ENCODE measurements at places on chromosomes 7 and 10.

- no peak for DNase-seq
Measured at GRCh38 chr10:120641695-120642094, 184.7 kb downstream of the PLPP4 start.

DNA sequence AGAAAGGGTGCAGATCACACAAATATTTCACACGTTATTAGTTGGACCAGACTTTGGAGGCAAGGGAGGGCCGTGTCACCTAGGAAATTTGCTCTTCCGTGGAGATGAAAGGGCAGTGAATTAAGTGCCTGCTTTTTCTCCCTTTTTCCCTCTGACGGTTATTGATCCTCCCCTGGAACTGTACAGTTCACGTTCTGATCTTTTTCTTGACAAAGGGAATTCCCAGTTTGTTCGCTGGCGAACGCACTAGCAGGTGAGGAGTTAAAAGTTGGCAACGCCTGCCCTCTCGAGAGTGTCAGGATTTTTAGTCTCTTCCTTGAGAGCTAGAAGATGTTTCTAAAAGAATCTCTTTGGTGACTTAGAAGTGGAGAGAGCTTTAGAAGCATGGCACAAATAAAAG, 111.5 kb downstream of the TCF7L2 start:
- DNase-seq, result no peak

DNA sequence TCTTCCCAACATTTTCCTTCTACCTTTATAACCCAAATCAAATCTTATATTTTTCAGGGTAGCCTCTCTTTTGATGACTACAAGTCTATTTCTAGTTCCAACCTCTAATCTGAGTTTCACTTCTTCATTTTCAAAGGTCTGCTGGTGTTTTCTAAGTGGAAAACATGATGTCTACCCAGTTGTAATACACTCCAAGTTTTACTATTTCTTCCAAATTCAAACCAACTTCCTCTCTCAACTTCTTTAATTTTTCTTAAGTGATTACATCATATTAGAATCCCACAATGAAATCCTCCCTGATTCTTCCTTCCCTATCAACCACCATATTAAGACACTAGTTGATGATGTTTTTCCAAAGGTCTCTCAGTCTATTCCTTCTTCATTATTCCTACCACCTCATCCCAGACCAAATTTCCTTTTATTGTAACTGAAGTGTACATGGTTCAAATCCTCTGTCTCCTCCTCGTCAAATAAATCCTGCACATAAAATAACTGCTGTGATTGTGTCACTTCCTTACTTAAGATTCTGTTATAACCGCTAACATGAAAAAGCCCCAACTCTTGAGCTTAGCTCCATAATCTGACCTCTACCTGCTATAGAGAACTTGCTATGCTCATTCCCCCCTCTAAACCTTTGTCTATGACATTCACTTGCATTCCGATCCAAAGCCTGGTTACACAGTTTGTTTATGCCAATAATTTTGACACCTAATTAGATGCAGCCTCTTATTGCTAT, 12.7 kb downstream of the TAS2R38 start:
- no peak for DNase-seq

DNA sequence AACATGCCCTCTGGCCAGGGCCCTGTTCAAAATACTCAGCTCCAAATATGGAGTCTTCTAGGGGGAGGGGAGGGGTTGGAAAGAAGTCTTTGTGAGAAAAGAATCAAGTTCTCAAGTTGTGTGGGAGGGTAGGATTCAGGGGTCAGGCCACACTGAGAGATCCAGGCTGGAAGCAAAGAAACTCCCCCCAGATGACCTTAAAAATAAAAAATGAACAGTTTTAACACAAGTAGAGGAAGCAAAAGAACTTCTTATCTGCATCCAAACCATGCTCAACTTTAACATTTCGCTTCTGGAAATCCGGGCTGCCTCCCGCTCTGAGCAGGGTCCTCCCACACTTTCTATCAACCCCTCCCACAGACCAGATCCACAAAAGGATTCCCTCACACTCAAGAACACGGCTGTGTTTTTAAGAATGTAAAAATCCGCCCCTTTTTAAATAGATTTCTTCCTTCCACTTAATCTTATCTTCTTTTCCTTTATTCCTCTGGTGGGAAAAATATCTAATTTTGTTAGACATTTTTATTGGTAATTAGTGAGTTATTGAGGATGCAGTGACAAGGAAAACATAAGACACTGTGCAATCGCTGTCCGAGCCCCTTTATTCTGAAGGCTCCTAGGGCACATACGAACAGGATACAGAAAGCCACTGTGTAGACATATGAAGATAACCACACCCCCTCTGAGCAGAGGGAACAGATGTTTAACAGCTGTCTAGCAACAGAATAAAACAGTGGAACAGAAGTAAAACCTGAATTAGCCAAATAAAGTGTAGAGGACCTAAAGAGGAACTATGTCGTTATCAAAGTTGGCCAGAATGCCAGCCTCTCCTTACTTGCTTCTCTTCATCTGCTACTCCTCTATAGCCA, 43.8 kb downstream of the CYTH3 start:
- DNase-seq, result no peak

DNA sequence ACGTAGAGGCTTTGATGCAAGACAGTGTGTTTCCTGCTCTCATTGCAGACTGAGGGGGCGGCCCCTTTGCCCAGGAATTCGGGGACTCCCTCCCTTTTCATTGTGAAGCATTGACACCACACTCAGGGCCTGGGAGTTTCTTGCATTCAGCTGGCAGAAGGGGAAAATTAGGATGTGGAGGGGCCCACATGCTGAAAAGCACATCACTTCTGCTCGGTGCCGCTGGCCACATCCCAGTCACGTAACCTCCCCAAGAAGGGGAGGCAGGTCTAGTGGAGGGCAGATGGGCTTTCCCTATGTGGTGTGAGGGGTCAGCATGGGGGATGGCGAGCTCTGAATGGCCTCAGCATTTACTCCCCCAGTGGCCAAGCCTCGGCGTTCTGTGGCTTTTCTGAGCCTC, 47.9 kb downstream of the ADCY1 start:
- DNase-seq, result no peak

DNA sequence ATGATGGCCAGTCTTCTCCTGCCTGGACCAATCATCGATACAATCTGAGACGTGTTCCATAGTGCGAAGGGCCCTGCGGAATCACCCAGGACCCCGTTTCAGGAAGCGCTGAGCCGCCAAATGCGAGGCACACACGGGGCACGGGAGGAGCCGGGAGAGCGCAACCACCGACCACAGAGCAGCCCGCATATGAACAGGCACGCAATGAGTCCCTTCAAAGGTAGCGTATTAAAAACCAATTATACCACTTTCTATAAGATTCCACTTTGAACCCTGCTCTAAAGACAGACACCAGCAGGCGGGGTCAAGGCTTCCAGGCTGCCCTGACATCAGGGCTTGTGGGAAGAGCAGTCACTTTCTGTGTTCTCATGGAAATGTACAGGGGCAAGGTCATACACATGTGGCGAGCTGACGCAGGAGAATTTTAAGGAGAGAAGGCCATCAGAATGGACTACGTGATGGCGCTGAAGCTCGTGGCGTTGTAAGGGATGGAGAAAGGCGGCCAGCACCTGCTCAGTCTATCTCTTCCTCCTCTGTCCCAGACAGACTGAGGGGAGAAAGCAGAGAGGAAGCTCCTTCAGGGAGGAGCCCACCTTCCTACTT, 46.2 kb downstream of the AMZ1 start:
- no peak for DNase-seq

DNA sequence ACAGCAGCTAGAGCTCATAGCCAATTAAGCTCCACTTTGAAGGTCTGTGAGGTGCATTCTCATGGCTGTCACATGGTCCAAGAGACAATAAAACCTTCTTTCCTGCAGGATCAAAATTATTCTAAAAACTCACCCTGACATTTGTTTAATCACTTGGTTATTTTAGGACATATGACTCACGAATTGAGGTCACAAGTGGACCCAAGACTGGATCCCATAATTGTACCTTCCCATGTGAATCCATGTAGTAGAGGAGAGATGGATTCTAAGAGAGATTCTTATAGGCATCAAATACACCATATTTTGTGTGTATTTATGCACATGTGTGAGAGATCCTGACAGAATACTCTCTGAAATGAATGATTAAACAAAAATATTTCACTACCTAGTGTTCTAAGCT, 18.1 kb downstream of the POLR1F start:
- no peak for DNase-seq

DNA sequence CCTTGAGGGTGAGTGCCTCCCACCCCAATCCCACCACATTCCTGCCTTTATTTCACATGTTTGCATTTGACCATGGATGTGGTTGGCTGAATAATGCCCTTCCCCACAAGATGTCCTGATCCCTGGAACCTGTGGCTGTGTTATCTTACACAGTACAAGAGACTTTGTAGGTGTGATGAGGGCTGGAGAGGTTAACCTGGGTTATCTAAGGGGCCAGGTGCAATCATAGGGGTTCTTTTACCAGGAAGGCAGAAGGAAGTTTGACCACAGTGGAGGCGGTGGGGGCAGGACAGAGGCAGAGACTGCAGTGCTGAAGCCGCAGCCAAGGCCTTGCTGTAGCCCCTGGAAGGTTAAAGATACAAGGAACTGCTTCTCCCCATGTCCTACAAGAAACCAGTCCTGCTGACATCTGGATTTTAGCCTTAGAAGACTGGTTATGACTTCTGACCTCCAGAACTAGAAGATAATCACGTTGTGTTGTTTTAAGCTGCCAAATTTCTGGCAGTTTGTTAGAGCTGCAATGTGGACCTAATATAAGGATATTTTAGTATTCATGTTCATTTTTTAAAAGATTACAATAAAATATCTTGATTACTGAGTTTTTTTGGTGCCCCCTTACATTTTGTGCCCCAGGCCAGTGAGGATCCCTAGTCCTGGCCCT, 136.6 kb downstream of the ARHGAP22 start:
- DNase-seq, result no peak

DNA sequence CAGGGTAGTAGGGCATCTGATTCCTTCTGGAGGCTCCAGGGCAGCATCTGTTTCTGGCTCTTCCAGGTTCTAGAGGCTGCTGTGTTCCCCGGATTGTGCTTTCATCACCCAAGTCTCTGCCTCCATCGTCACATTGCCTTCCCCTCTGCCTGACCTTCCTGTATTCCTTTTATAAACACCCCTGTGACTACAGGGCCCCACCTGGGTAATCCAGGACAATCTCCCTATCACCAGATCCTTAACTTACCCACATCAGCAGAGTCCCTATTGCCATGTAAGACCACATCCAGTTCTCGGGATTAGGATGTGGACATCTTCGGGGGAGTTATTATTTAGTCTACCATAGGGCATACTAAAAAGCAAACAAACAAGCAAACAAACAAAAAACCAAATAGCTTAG, 39.4 kb upstream of the AGR3 start:
- no peak for DNase-seq

DNA sequence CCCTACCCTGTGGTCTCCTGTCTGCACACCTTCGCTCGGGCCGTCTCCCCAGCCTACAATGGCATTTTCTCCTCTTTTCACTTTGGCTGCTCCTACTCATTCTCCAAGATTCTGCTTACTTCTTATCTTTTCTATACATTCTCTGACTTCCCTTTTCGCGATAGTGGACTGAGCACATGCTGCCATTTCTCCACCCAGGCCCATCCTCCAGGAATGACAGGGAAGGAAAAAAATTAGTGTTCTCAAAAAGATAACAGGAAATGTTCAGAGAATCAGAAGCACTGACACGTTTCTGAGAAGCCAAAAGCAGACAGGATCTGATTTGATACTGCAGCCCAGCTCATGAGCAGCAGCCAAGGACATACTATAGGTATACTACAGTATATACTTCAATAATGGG, 6.4 kb upstream of the ANXA11 start:
- DNase-seq, result no peak

DNA sequence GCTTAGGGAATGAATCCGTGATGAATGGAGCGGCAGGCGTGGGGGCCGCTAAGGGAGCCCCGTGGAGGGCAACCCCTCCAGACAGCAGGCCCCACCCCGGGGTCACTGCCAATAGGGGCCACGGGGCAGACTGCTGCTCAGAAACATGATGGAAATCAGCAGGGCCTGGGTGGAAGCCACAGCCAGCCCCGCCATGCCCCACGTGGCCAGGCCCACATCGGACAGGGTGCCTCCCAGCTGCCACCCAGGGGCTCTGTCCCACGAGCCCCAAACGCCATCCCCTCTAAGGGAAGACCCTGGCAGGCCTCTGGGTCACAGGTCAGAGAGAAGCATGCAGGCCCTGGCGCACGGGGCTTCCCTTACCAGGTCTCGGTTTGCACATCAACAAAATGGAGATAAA, 28.4 kb downstream of the TNRC18 start:
- DNase-seq, result no peak

- DNase-seq, result no peak
Measured at GRCh38 chr7:5417106-5418071, 6.2 kb downstream of the TNRC18 start.

DNA sequence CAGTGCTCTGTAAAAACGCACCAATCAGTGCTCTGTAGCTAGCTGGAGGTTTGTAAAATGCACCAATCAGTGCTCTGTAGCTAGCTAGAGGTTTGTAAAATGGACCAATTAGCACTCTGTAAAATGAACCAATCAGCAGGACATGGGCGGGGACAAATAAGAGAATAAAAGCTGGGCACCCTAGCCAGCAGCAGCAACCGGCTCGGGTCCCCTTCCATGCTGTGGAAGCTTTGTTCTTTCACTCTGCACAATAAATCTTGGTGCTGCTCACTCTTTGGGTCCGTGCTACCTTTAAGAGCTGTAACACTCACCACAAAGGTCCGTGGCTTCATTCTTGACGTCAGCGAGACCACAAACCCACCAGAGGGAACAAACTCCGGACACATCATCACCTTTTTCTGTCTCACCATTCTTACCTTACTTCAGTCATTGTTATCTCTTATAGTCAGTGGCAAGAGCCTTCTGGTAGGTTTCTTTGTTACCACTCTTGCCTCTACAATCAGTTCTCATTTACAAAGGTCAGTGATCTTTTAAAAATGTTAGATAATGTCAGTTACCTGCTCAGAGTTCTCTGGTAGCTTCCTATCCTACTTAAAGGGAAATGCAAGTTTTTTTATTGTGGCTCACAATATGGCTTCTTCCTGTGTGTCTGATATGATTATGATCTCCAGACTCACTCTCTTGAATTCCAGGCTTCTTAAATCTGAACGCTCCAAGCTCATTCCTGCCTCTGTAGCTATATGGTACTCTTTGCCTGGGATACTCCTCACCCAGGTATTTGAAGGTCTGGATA, 4.5 kb downstream of the STAM start:
- peak; percentile 63 for DNase-seq

DNA sequence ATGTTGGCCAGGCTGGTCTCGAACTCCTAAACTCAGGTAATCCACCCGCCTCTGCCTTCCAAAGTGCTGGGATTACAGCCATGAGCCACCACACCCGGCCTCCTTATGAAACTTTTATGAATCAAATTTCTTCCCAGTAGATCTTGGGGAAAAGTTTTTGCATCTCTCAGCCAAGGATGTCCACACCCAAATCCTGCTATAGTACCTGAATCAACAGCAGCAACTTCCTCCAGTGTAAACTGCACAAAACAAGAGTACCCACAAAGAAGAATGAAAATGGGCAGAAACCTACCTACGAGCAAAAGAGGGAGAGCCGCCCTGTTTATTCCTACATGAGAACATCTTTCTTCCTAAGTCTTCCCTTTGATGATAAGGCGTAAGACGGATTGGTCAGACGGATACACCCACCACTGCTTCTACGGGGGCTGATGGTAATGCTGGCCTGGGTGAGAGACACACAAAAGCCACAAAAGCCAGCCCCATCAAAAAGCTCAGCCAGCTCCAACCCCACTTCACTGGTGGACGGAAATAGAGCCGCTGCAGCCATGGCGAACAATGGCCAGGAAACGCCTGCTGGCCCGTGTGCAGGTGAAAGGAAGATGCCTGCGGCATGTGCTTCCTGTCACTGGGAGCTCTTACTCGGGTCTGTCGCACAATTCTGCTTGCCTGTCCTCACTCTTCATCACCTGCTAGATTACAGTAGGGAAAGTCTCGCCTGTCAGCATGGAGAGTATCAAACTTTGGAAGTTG, 10.4 kb downstream of the JCAD start:
- DNase-seq, result no peak
